ENCODE measurements at places on chromosomes 5 and 9.

GRCh38 chr5:16723821-16724220 is 107.0 kb upstream of the RETREG1 start:
- DNase-seq, result no peak

DNA sequence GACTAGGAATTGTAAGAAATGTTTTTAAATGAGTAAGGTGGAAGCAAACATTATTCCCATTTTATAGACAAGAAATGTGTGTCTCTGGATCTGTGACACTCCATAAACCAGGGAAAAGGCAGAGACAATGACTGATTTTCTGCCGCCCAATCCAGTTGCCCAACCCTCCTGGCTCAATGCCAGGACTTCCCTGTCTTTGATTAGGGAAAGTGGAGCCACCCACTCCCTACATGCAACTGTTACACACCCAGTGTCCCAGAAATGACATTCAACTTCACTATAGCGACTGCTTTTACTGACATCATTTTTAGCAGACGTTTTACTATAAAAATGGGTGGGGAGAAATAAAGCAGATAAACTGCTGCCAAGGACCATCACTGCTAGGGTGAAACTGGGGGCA is 79.7 kb downstream of the THBS4 start:
- no peak for DNase-seq

GRCh38 chr5:124210111-124210910 is 536.1 kb downstream of the ZNF608 start:
- DNase-seq, result no peak

DNA sequence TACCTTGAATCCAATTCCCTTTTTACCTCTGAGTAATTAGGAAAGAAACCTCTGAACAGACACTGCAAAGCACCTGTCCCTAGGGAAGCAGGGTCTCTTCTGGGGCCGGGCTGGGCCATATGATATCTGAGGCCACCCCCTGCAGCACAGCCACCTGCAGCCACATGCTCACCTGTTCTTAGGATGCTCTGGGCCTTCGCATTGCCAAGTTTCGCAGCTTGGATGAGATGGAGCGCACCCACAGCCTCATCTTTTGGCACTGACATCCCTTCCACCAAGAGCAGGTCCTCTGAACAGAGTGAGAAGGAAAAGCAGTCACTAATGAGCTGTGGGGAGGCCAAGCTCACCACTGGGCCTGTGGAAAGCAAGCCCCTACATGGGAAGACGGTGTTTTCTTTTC is 27.3 kb downstream of the CLTA start:
- no peak for DNase-seq

DNA sequence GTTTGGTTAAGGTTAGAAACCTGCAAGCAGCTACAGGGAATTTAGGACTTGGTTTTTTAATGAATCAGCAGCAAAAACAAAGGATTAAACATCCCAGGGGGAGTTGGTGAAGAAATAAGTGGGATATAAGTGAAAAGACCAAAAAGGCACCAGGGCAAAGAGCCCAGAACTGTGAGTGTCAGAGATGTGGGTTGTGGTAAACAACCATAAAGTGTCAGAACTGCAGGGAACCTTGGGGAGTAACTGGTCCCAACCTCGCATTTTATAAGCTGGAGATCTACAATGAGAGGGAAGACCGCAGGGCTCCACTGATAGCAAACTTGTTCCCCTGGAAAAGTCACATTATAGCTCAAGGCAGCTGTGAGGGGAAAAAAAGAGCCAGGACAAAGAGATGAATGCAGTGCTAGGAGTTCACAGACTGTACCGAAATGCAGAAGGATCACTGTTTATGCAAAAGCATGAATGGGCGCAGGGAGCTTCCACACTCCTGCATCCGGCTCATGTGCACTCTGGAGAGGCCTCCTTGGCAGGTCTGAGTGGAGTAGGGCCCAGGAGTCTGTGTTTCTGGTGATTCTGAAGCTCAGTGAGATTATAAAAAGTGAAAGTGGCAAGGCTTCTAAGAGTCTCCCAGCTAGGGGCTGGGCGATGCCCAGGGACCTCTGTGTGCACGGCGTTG is 156.3 kb downstream of the GOLPH3 start:
- no peak for DNase-seq

GRCh38 chr9:76932757-76933156 is 26.8 kb upstream of the PRUNE2 start:
- DNase-seq, result no peak

GRCh38 chr9:124808246-124808956 is 31.5 kb downstream of the OLFML2A start:
- DNase-seq, result no peak

GRCh38 chr9:93824386-93825294 is 130.5 kb downstream of the BARX1 start:
- no peak for DNase-seq

- no peak for DNase-seq
Measured at GRCh38 chr5:94698197-94698596, 79.7 kb downstream of the SLF1 start.

DNA sequence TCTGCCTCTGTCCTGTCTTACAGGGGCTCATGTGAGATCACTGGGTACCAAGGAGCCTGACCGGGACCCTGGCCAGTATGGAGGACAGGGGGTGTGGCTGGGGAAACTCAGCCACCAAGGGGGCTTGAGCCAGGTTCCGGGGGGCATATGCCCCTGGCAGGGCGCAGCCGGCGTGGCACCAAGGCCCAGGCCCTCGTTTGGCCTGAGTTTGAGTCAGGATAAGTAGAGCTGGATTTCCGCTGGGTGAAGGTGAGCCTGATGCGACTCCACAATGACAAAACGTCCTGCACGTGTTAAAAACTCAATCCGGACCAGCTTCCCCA is 616 bp upstream of the TSPAN17 start:
- DNase-seq, result no peak

- no peak for DNase-seq
Measured at GRCh38 chr5:125014202-125014601, 267.8 kb upstream of the ZNF608 start.

DNA sequence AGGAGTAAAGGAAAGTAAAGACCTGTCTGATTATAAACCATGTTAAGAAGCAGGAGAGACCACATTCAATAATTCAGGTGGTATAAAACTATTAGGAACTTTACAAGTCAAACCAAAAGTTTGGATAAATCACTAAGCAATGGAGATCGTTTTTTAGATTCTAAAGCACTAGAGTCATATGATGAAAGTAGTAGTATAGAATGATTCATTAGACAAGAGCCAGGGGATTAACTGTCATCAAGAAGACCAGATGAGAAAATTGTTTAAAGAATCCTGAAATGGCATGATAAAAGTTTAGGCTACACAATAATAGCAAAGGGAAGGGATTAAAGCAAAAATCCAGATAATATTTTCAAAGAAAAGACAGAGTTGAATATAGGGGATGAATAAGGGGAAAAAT is 12.9 kb upstream of the CARNMT1 start:
- DNase-seq, result no peak

- no peak for DNase-seq
Measured at GRCh38 chr5:14178671-14179211, 35.6 kb downstream of the TRIO start.

DNA sequence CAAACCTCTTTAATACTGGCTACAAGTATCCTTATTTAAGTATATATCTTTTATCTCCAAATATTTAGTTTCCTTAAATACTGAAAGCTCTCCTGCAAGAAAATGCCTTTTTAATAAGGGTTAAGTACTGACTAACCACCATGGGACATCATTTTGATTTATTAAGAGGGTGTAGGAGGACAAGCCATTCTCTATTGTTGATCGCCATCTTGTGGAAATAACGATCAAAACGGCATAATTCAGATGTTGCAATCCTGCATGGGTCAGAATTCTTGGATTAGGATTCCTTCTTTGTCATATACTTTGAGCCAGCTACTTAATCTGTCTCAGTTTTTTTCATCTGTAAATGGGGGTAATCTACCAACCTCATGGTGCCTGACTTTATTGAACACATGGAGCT is 28.7 kb upstream of the C5orf46 start:
- no peak for DNase-seq

DNA sequence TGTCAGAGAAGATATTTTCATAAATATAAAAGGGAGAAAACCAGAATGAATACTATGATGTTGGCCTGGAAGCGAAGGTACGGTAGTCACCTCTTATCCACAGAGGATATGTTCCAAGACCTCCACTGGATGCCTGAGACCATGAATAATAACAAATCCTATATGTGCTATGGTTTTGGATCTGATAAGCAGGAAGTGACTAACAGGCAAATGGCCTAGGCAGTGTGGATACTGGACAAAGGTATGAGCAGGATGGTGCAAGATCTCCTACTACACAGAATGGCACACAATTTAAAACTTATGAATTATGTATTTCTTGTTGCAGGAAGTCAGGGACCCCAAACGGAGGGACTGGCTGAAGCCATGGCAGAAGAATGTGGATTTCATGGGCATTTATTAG is 48.2 kb downstream of the ADAMTS12 start:
- DNase-seq, result no peak

DNA sequence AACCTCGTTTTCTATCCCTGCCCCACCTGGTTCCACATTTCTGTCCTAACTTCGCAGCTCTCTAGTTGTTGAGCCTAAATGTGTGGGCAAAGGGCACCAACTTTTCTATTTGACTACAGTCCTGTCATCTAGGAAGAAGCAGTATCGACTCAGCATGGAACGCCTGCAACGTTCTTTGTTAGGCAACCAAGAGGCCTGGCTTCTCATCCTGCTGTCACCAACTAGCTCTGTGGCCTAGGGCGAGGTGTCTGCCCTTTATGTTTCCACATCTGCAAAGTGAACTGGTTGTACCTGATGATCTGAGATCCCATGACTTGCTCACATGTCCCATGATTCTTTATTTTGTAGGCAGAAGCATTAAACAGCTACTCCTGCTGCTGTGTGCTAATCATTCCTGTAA is 248.9 kb downstream of the ADAMTSL1 start:
- DNase-seq, result no peak

- DNase-seq, result no peak
Measured at GRCh38 chr9:129695870-129696269, 30.4 kb downstream of the PRRX2 start.

GRCh38 chr5:32410630-32411029 is 33.9 kb downstream of the ZFR start:
- no peak for DNase-seq

DNA sequence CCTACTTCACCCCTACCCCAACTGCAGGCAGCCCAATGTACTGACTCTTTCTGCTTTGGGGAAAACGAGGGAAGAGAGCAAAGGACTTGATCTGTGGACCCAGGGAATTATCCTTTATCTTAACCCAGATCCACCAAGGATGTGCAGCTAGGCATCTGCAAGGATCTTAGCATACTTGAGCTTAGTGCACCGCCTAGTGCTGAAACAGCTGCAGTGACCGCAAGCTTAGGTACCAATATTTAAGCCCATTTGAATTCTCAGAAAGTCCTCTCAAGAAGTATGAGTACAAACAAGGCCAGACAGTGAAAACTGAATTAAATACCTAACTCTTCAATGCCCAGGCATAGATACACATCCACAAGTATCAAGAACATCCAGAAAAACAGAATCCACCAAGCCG is 576.7 kb upstream of the ADAMTS16 start:
- no peak for DNase-seq

DNA sequence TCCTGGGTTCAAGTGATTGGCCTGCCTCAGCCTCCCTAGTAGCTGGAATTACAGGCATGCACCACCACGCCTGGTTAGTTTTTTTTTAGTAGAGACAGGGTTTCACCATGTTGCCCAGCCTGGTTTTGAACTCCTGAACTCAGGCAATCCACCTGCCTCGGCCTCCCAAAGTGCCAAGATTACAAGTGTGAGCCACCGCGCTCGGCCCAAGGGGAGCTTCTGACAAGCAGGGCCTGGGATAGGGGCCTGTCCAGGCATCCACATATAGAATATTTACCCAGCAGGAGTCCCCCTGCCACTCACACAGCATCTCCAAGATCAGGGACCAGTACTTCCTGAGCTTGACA is 10.1 kb downstream of the IRF1 start:
- no peak for DNase-seq

DNA sequence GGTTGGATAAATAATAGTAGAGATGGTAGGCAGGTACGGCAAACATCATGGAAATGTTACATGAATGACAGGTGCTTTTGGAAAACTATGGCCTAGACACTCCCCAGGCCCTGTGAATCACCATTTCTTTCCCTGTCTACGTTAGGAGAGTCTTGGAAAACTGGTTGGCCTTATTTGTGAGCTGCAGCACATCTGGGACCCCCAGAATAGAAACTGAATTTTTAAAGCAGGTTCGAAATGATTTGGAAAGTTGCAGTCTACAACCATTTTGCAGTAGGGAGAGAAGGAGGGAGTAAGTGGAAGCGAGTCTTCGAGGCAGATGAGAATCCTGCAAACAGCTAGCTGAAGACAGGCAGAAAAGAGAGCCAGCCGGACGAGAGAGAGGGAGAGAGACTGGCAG is 13.0 kb downstream of the C1QTNF2 start:
- DNase-seq, result no peak

DNA sequence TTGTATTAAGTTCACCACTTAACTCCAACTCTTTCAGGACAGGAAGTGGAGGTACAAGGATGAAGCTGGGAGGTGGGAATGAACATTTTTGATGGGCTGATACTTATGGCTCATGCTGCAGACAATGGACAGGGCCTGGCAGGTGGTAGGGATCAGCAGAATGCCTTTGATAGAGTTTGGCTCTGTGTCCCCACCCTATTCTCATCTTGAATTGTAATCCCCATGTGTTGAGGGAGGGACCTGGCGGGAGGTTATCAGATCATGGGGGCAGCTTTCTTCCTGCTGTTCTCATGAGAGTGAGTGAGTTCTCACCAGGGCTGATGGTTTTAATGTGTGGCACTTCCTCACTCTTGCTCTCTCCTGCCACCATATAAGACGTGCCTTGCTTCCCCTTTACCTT is 87.3 kb upstream of the PRLR start:
- DNase-seq, result no peak

DNA sequence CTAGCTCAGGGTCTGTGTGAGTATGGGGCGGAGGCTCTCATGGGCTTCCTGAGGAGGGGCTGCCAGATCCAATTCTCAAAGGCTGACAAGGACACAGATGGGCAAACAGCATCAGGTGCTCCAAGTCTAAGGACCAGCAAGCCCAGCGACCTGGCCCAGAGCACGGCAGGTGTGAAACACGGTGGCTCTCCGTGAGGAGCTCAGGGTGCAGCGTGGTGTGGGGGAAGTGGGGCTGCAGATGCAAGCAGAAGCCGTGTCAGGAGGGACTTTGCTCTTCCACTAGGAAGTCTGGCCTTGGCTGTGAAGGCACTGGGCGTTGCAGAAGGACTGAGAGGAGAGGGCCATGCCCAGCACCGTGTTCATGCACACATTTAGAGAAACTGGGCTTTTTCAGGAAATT is 420.0 kb downstream of the GADD45G start:
- no peak for DNase-seq

- DNase-seq, result no peak
Measured at GRCh38 chr5:50717651-50718050, 51.2 kb downstream of the PARP8 start.

- DNase-seq, result peak; percentile 56
Measured at GRCh38 chr9:107484117-107484723, 5.3 kb downstream of the KLF4 start.

GRCh38 chr9:17719053-17719452 is 140.2 kb downstream of the SH3GL2 start:
- DNase-seq, result no peak

- no peak for DNase-seq
Measured at GRCh38 chr5:181190711-181191525, 14.1 kb downstream of the TRIM7 start.
